ENCODE measurements at places on chromosomes 11 and 22. TPM values are rescaled to one million over a fixed set of nuclear protein-coding genes. Genes with fewer than 3 reads are reported as not detected.

The OR4A5 gene
- not detected for total RNA-seq

The TMEM151A gene
- 0.39 TPM for total RNA-seq

The C11orf21 gene
- total RNA-seq: not detected

The GPHA2 gene
- not detected for total RNA-seq

The DGCR8 gene
- total RNA-seq: 12.8 TPM

The UBASH3B gene
- total RNA-seq: 22.9 TPM

The ELF5 gene
- not detected for total RNA-seq

The DBX1 gene
- not detected for total RNA-seq

The GVQW3 gene
- 1.7 TPM for total RNA-seq

The MCAT gene
- total RNA-seq: 21.6 TPM

The SCGB1C1 gene
- total RNA-seq: not detected

The PHOX2A gene
- not detected for total RNA-seq

The MRE11 gene
- 8.5 TPM for total RNA-seq

The CRYBA4 gene
- total RNA-seq: not detected

The PRR33 gene
- total RNA-seq: not detected

The SPDYC gene
- total RNA-seq: not detected

The ACTN3 gene
- total RNA-seq: not detected

The GNAZ gene
- total RNA-seq: 0.52 TPM

The GAB4 gene
- not detected for total RNA-seq

The KCTD17 gene
- 23.6 TPM for total RNA-seq

The SLC43A3 gene
- 54.6 TPM for total RNA-seq

The RAG1 gene
- 1.2 TPM for total RNA-seq

The KLHL35 gene
- 2.6 TPM for total RNA-seq

The MRPL11 gene
- 74.2 TPM for total RNA-seq

The CALCA gene
- not detected for total RNA-seq

The TRIM51 gene
- total RNA-seq: not detected

The SLC35F2 gene
- 32.3 TPM for total RNA-seq

The APLNR gene
- 0.65 TPM for total RNA-seq

The RIMBP3C gene
- total RNA-seq: under 0.01 TPM

The ESAM gene
- 5.6 TPM for total RNA-seq

The ROBO3 gene
- total RNA-seq: 23.5 TPM

The PAMR1 gene
- total RNA-seq: 22.2 TPM

The RCOR2 gene
- 6.9 TPM for total RNA-seq

The FSHB gene
- total RNA-seq: not detected

The MTMR3 gene
- total RNA-seq: 16.0 TPM

The OR8H1 gene
- not detected for total RNA-seq

The IL10RA gene
- not detected for total RNA-seq

The MAPK11 gene
- total RNA-seq: 8.0 TPM

The DDTL gene
- 2.6 TPM for total RNA-seq

The C11orf42 gene
- total RNA-seq: not detected

The B4GALNT4 gene
- 50.0 TPM for total RNA-seq

The OSBP2 gene
- 0.78 TPM for total RNA-seq

The MYEOV gene
- 1.0 TPM for total RNA-seq

The IFTAP gene
- 23.4 TPM for total RNA-seq

The PRG2 gene
- total RNA-seq: not detected

The RNF26 gene
- 21.7 TPM for total RNA-seq

The CHADL gene
- 0.26 TPM for total RNA-seq

The WNT11 gene
- not detected for total RNA-seq

The NLRP14 gene
- total RNA-seq: under 0.01 TPM

The KRTAP5-10 gene
- not detected for total RNA-seq

The ALG9 gene
- 29.7 TPM for total RNA-seq

The CLDN5 gene
- 11.2 TPM for total RNA-seq

The KCNC1 gene
- not detected for total RNA-seq
